ENCODE measurements at places on chromosomes 4 and X. TPM values are rescaled to one million over a fixed set of nuclear protein-coding genes. Genes with fewer than 3 reads are reported as not detected.

Gene ADH1A
- not detected for polyA plus RNA-seq

Gene INPP4B
- polyA plus RNA-seq = 3.4 TPM

Gene CABS1
- not detected for polyA plus RNA-seq

- no peak for DNase-seq
These were observed 756.7 kb upstream of the SLIT2 start for GRCh38 chr4:19494961-19495360.

DNA sequence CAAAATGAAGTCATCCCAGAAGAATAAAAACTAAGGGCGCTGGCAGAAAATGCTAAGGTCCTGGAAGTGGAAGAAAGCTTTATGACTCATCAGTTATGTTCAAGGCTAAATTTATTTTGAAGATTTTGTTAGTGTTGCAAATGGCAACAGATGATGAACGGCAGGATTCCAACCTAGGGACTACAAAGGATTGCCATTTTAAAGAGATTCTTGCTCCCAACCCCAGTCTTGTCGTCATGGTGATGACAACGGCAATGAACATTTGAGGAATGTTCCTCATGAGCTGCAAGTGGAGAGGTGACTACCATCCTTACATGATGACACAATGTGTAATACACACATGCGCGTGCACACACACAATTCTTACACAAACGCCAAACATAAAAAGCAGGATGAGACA is 54.4 kb upstream of the FTHL17 start:
- DNase-seq = no peak

GRCh38 chr4:40340030-40340429 is 4.9 kb downstream of the CHRNA9 start:
- no peak for DNase-seq

DNA sequence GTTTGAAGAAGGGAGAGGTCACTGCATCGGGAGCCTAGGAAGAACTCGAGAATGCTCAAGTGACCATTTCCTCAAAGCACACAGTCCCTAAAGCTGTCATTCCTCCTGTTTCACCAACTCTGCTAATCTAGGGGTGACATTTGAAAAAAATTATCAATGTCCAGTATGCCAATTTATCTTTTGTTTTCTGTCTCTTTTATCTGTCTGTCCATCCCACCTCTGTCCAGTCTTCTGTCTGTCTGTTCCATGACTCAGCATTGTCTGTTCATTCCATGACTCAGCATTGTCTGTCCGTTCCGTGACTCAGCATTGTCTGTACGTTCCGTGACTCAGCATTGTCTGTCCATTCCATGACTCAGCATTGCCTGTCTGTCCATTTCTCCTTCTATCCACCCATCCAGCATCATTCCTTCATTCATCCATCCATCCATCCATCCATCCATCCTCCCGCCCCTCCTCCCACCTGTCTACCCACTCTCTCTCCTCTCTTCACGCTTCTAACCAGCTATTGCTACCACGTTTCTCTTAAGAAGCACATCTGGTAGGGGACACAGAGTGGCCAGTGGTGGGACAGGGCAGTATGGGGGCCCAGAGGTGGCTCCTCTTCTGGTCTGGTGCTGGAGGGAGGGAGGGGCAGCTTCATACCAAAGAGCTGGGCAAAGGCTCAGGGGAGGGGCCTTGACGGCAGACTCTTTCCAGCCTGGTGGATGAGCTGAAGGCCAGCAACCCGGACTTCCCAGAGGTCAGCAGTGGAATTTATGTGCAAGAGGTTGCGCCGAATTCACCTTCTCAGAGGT is 34.1 kb downstream of the HTRA3 start:
- peak; percentile 78 for DNase-seq

- no peak for DNase-seq
These were observed 85.8 kb upstream of the PUDP start for GRCh38 chrX:7233580-7234406.
